ENCODE measurements at places on chromosomes 16 and 17.
A peak's percentile ranks its signal among the peaks of the same experiment; 100 is the strongest.

DNA sequence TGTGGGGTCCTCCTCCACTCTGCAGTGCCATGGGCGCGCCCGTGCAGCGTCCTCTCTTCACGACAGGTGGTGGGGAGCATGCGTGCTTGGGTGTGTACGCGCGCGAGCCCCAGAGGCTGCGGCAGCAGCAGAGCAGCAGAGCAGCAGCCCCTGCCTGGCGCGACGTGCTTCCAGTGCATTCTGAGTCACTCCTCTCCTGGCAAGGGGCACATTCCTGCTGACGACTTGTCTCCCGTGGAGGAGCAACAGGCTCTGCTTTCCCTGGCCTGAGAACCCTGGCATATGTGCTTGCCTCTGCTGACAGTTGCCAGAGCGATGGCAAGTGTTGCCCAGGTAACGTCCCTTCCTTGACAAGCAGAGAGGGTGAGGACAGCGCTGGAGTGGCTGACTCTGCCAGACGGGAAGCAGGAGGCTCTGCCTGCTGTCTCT is 133.8 kb upstream of the PLCG2 start:
- DNase-seq = peak; percentile 83

DNA sequence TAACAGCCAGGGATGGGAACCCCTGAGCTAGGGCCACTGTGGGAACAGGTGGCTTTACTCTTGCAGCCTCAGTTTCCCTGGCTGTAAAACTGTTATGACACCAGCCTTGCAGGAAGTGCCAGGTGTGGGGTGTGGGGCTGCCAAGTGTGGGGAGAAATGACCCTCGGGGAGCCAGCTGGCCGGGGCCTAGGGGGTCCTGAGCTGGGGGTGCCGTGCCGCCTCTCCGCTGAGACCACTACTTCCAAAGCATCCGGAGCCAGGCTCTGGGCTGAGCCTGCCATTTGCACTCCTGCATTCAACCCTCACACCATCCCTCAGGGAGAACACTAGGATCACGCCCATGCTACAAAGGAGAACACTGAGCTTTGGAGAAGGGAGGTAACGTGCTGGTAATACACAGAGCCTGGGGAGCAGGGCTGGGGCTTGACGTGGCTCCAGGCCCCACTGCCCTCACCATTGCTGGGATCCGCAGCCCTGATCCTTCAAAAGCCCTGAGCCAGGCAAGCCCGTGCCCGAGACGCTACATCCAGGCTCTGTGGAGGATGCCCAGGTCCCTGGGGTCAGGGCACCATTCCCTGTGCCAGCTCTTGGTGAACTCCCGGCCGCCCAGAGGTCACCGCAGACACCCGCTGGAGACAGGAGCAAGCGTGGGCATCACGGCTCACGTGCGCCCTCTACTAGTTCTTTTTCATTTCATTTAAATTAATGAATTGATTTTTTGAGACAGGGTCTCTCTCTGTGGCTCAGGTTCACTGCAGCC is 28.8 kb upstream of the GINS2 start:
- no peak for DNase-seq

DNA sequence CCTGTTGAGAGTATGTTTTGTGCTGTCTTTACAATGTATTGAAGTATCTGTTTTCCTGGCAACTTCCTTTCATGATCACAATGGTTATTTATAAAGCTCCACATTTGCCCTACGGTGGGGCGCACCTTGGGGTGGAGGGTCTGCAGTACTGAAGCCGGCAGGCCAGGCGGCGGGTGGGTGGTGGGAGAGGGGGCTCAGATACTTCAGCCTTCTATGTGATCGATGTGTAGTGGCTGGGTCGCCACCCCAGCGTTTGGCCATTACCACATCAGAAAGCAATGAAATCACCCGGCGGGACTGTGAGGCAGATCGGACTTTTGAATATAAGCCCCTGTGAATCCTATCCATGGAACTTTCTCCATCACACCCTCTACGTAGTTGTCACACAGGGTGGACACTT is 196.6 kb downstream of the FOXL1 start:
- DNase-seq = no peak

DNA sequence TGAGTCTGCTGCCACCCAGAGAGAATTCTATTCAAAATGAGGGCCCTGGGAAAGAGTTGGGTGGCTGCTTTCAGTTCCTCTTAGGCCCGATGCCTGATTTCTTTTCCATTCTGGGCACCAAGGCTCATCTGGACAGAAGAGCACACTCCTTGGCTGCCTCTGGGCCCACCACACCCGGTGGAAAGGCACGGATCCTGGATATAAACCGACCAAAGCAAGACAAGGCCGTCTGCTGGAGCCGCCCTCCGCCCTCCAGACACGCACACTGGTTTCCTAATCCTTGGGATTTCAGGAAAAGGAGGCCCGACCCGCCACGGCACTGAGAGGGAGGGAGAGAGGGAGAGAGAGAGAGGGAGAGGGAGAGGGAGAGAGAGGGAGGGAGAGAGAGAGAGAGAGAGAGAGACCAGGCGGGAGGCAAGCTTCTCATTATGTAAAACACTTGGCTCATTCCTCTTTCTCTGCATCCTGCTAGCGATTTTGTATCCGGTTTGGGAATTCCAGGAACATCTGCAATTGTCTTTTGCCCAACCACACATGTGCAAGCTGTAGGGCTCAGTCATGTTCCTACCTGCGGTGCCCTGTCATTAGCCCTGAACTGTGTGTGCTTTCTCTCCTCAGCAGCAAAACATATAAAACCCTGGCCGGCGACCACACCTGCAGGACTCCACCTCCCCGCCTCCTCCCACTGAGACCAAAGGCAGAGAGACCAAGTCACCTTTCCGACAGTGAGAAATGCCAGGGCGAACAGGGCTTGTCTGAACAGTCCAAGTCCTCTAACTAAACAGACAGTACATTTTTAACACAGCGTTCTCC is 347.2 kb downstream of the SOX9 start:
- DNase-seq = no peak

GRCh38 chr17:81339191-81339533 is 44.1 kb upstream of the SLC38A10 start:
- DNase-seq = no peak

- DNase-seq = no peak
These were observed 836 bp upstream of the MMP15 start for GRCh38 chr16:58024486-58025350.

DNA sequence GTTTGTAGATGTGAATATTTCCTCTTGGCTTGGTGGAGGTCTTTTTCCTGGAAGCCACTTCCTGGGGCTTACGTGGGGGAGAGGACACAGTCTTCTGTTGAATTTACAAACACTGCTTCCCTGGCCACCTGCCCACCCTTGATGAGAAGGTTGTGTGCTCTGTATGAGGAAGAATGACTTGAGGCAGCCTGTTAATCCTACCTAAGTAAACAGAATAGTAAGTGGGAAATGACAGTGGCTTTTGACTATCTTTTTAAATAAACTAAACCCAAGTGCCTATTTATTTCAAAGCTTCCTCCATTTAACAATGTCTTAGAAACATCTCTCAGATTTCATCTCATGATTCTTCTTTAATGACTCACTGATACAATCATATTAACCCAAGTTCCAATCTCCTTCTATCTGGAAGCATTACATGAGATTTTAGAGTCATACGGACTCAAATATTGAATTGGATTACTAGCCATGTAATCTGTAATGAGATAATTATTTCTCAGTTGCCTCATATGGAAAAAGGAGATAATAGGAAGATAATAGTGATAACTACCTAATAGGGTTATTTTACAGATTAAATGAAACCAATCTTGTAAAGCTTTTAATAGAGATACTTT is 96.6 kb upstream of the SMIM36 start:
- no peak for DNase-seq

GRCh38 chr16:27743963-27744362 is 194.0 kb downstream of the KATNIP start:
- DNase-seq = no peak

- DNase-seq = no peak
These were observed 338.2 kb downstream of the SNX29 start for GRCh38 chr16:12314653-12315185.

- DNase-seq = no peak
These were observed 25.5 kb downstream of the C17orf58 start for GRCh38 chr17:67970783-67971182.

DNA sequence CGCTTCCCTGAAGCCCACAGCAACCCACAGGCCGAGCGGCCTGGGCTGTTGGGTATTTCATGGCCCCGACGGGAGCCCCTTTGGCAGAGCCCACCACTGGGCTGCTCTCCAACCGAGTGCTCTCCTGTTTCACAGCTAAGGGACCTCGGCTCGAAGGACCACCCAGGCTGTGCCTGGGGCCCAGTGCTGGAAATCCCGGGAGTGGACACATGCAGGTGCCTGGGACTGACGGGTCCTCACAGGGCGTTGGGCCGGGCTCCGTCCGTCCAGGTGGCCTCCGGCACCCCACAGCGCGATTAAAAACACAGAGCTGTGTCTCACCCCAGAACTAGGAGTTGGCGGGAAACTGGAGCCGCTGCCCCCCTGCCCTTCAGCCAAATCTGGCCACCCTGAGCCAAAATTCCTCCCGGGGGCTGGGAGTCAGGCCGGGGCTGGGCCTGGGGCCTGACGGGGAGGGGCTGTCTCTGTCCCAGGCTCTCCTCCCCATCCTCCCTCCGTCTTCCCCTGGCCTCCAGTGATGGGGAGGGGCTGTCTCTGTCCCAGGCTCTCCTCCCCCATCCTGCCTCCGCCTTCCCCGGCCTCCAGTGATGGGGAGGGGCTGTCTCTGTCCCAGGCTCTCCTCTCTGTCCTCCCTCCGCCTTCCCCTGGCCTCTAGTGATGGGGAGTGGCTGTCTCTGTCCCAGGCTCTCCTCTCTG is 14.1 kb downstream of the UTS2R start:
- no peak for DNase-seq

DNA sequence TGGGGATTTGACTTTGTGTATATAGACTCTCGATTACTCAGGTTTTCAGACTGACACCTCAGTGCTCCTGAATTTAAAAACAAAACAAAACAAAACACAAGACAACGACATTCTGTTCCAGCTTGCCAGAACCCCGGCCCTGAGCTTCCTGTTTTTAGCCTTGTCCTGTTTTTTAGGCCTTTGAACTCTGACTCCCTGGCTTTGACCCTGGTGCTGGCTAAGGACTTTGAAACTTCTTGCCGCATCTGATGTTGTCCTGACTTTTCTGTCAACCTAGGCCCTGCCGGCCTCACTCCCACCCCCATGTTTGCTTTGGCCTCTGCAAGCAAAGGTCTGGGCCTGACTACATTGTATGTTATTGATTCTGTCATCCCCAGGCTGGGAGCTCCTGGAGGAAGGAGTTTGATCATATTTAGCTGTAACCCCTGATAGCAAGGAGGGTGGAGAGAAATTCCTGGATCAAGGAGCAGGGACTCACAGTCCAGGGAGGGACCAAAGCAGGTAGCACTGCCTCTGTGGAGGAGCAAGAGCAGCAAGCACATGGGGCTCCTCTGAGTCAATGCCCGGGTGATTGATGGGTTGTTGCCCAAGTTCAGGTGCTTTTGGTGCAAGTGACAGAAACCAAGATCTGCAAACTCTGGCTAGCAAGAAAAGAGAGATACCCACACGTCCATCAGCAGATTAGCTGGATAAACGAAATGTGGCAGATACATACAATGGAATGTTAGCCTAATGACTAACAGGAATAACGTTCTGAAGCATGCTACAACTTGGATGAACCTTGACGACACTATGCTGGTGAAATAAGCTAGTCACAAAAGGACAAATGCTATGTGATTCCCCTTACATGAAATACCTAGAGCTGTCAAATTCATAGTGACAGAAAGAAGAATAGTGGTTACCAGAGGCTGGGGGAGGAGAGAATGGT is 7.7 kb downstream of the CCL16 start:
- DNase-seq = no peak

GRCh38 chr16:54171626-54172537 is 114.7 kb downstream of the IRX3 start:
- no peak for DNase-seq

- no peak for DNase-seq
These were observed 27.3 kb downstream of the GAS7 start for GRCh38 chr17:10171122-10171571.

GRCh38 chr17:68368387-68368786 is 77.1 kb downstream of the ARSG start:
- DNase-seq = no peak

DNA sequence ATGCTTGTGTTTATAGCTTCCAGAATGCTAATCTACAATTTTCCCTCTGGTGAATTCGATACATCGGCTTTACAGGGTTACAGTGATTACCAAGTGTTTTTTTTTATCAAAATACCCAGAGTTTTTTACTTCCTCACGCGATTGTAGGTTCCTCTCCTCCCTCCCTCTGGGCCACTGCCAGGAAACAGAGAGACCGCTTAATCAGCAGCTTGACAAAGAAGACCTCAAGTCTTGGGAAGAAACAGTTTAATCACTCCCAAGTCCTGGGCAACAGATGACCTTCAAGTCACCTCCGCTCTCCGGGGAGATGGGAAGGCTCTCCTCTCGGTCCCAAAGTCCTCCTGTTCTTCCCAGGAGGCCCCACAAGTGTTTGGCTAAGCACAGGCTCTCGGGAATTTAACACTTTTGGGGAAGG is 23.5 kb downstream of the SMTNL2 start:
- DNase-seq = peak; percentile 91

- no peak for DNase-seq
These were observed 53.9 kb upstream of the ALOX12 start for GRCh38 chr17:6941989-6942388.

- DNase-seq = no peak
These were observed 22.2 kb downstream of the TBX4 start for GRCh38 chr17:61474235-61474927.

- DNase-seq = no peak
These were observed 21.1 kb downstream of the CENPX start for GRCh38 chr17:82001571-82002056.

- DNase-seq = no peak
These were observed 398.2 kb downstream of the SOX9 start for GRCh38 chr17:72518753-72519597.

GRCh38 chr16:914440-914839 is 56.3 kb downstream of the LMF1 start:
- no peak for DNase-seq

GRCh38 chr16:23283571-23283970 is 18.5 kb upstream of the SCNN1B start:
- no peak for DNase-seq

DNA sequence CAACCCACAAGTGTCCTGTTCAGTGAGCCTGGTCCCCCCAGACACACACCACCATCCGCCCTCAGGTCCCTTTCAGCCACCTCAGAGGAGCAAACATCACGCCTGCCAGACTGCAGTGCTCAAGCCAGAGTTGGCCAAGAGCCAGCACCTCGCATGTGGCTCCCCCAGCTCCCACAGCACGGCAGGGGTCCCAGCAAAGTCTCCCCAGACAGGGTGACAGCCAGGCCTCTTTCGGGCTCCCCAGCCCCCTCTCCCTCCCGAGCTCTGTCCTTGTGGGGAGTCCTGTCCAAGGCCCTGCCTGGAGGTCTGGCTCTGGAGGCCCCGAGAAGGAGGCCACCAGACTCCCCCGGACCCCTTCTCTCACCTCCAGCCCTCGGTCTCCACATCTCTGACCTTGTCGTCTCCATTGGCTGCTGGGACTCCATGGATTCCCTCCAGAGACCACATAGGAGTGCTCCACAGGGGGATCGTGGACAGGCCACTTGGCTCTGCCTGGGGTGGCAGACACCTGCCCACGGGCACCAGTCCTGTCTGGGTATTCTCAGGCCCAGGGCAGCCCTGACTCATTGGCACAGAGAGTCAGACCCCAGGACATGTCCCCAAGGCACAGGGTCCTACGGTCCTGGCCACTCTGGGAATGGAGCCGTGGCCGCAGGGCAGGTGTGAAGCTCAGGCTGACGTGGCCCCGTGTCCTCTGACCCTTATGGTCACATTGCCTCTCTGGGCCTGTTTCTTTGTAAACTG is 1.8 kb upstream of the MYADML2 start:
- no peak for DNase-seq

Data from brain pericyte (primary cell).